ENCODE measurements at places on chromosomes 1 and 21. TPM values are rescaled to one million over a fixed set of nuclear protein-coding genes. Genes with fewer than 3 reads are reported as not detected.

GRCh38 chr1:47757226-47757975 lies 239.8 kb downstream of the TRABD2B start:
- no peak for DNase-seq

DNA sequence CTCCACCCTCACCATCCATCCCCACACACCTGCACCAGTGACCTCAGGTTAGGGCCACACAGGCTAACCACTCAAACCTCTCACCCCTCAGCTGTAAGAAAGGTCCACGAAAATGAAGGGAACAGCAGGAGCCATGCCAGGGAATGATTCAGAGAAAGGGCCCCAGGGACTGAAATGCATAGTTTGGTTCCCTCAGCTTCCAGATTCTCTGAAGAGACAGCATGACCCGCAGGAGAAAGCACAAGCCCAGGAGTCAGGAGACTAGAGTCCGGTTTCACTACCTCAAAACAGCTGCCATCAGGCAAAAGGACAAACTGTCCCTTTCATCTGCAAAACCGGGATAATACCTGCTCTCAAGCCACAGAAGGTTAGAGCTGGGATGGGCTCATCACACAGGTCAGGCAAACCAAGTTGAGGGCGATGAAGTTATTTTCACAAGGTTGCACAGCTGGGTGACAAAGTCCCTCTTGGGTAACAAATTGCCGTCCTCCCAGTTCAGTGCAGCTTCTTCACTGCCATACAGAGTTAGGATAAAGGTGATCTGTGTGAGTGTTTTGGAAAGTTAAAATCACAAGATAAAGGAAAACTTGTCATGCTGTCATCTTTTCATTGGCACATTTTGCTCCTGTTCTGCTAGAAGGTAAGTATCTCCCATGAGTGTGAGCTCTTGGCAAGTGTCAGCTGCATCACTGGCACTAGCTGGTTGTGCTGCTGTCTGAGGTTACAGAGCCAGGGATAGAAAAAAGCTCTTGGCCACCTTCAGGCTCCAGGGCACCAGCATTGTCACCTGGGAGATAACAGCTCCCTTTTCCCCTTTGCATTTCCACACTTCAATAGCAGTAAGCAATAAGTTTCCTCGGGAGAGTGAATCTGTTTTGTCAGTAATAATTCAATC lies 120.4 kb downstream of the KCNH1 start:
- peak; percentile 1 for DNase-seq

DNA sequence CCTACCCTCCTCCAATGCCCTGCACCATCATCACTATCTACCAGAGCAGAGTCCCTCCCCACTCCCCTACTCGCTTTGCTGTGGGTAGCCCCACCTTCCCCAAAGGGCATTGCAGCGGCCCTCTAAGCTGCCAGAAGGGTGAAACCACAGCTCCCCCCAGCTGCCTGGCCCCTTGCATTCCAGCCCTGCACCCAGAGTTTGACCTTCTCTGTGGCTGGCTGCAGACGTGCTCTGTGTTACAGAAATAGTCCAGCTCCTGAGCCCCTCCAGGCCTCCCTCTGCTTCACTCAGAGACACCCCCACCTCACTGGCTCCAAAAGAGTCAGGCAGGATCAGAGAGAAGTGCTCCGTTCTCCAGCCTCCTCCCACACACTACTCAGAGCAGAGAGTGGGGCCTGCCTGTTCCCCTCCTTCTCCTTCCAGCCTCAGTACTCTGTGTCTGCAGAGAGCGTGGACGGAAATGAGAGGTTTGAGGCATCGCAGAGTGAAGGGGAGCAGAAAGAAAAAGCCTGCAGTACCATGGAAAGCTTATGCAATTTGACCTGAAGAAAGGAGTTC lies 63.2 kb downstream of the PLEKHA6 start:
- peak; percentile 92 for DNase-seq

- no peak for DNase-seq
Measured at GRCh38 chr21:35394634-35395369, 345.7 kb upstream of the RUNX1 start.

Gene SMCP
- not detected for total RNA-seq

Measured in IMR-90 (cell line).